ENCODE measurements at places on chromosomes 7 and 10. TPM values are rescaled to one million over a fixed set of nuclear protein-coding genes. Genes with fewer than 3 reads are reported as not detected.

Gene DAGLB
- 20.9 TPM for total RNA-seq

DNA sequence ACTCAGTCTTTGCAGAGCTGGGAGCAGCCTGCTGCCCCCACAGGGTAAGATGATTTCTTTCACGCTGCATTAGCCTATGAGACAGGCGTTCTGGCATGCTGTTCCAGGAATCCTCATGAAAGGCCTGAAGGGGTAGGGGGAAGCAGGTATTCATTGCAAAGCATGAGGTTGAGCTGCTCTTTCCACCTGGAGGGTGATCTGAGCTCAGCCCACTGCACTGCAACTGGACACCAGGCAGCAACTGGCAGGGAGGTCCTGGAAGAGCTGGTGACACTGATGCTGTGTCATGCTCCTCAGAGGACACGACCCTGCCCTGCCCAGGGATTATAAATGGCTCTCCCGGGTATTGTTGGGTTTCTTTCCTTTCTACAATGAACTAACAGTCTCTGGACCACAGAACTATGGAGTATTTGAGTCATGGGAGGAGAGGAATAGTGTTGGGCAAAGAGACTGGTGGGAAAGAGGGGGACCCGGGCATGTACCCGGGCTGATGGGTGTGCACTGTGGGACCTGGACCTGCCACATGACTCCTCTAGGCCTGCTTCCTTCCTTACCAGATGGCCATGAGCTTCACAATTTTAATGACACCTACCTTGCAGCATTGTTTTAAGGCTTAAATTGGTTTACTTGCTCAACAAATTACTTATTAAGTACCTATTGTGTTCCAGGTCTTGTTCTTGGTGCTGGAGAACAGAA, 24.3 kb downstream of the SLC25A28 start:
- H3K27me3 ChIP-seq: no peaks in the 10 kb centered on the region
- no peak for DNase-seq
- H3K36me3 ChIP-seq: no peaks in the 10 kb centered on the region
- H3K27ac ChIP-seq: no peak overlapping the region

GRCh38 chr10:124941823-124942222, at the start of gene ZRANB1:
Gene ZRANB1 (plus strand): TSS chr10:124942123. CDS start chr10:124942494, 371 bp downstream.
- H3K27ac ChIP-seq: peak within 1 kb of the TSS; percentile 51
- no peak within 1 kb of the TSS for H3K4me3 ChIP-seq
- H3K27me3 ChIP-seq: no peaks in the 10 kb centered on the region
- H3K36me3 ChIP-seq: no peaks in the 10 kb centered on the region
- no peak for DNase-seq

GRCh38 chr10:70508912-70509756, 30.6 kb downstream of the PALD1 start:
- no peak overlapping the region for H3K4me3 ChIP-seq
- no peaks in the 10 kb centered on the region for H3K27me3 ChIP-seq
- peak overlapping the region; percentile 19 for H3K27ac ChIP-seq
- H3K4me1 ChIP-seq: peaks cover 38% of the 10 kb centered on the region

- H3K27me3 ChIP-seq: no peaks in the 10 kb centered on the region
- no peaks in the 10 kb centered on the region for H3K36me3 ChIP-seq
- peak; percentile 42 for DNase-seq
- H3K4me1 ChIP-seq: peaks cover 1% of the 10 kb centered on the region
- no peak overlapping the region for H3K4me3 ChIP-seq
- no peak overlapping the region for H3K27ac ChIP-seq
These were observed 6.1 kb downstream of the COL1A2 start for GRCh38 chr7:94400643-94401427.

GRCh38 chr10:104026762-104027161, 58.9 kb downstream of the COL17A1 start:
- no peak overlapping the region for H3K4me3 ChIP-seq
- peaks cover 31% of the 10 kb centered on the region for H3K4me1 ChIP-seq
- no peaks in the 10 kb centered on the region for H3K27me3 ChIP-seq

DNA sequence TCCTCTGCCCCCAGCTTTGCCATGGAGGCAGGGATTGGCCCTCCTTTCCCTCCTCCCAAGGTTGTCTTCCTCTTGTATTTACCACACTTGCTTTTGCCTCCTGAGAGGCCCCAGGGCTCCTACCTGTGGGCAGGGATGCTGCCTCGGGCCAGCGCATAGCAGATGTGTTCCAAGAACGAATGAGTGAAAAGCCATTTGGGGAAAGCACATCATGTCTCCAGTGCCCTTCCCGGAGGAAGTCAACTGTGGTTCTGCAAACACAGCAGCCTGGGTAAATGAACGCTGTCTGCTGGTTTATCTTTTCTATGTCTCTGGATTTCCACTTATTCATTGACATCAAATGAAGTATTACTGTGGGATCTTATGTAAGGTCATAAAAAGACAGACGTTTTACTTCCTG, 161.7 kb downstream of the FANK1 start:
- H3K27me3 ChIP-seq: no peaks in the 10 kb centered on the region
- H3K27ac ChIP-seq: no peak overlapping the region
- H3K4me1 ChIP-seq: no peaks in the 10 kb centered on the region
- no peaks in the 10 kb centered on the region for H3K36me3 ChIP-seq
- no peak overlapping the region for H3K4me3 ChIP-seq

GRCh38 chr10:132229096-132229495, 42.3 kb downstream of the DPYSL4 start:
- DNase-seq: no peak
- H3K4me3 ChIP-seq: no peak overlapping the region
- no peaks in the 10 kb centered on the region for H3K4me1 ChIP-seq
- no peak overlapping the region for H3K27ac ChIP-seq
- H3K27me3 ChIP-seq: no peaks in the 10 kb centered on the region

GRCh38 chr7:103065667-103066066, 8.9 kb downstream of the FBXL13 start:
- no peak overlapping the region for H3K27ac ChIP-seq
- no peaks in the 10 kb centered on the region for H3K4me1 ChIP-seq
- no peaks in the 10 kb centered on the region for H3K27me3 ChIP-seq
- H3K4me3 ChIP-seq: no peak overlapping the region

DNA sequence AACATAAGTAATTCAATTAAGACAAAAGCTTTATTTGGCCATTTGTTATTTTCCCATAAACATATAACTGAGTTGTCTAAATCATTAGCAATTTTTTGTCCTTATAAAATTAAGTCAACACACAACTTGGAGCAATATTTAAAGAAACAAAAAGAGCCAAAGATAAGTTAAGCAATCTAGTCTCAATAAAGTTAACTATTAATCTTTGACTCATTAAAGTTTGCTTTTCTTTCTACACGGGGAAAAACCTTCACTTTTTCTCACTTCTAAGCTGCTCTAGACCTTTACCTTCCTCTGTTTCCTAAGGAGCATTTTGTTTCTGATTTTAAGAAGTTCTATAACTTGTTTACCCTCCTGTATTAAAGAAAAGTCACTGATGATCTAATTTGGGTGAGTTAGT, 867.1 kb upstream of the PHF14 start:
- no peaks in the 10 kb centered on the region for H3K36me3 ChIP-seq
- H3K27me3 ChIP-seq: no peaks in the 10 kb centered on the region
- H3K4me1 ChIP-seq: peaks cover 9% of the 10 kb centered on the region
- H3K4me3 ChIP-seq: no peak overlapping the region
- DNase-seq: no peak

DNA sequence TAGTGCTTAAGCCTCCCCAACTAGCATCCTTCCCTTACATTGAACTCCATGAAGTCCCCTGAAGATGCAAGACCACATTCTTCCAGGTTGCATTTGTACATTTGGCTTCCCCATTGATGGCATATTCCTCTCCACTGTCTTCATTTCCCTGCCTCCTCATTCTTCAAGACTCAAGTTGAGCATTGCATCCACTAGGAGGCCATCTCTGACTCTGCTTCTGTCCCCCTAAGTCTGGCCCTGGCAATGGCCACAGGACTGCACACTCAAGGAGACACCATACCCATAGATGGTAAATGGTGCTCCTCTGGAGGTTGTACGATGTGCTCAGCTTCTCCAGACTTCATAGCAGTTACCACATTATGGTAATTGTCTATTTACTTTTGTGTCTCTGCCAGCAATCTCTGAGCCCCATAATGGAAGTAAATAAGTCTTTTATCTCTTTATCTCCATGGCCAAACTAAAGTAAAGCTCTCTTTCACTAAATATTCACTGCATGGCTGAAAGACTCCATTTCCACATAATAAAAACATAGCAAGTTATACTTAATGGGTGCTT, 112.6 kb downstream of the PTPRZ1 start:
- H3K27ac ChIP-seq: no peak overlapping the region
- H3K4me1 ChIP-seq: no peaks in the 10 kb centered on the region
- H3K36me3 ChIP-seq: no peaks in the 10 kb centered on the region
- no peak overlapping the region for H3K4me3 ChIP-seq

- no peak overlapping the region for H3K4me3 ChIP-seq
- no peaks in the 10 kb centered on the region for H3K4me1 ChIP-seq
- no peak overlapping the region for H3K27ac ChIP-seq
- DNase-seq: no peak
- no peaks in the 10 kb centered on the region for H3K36me3 ChIP-seq
- H3K27me3 ChIP-seq: no peaks in the 10 kb centered on the region
These were observed 79.8 kb downstream of the CHN2 start for GRCh38 chr7:29274146-29275017.
